ENCODE measurements at places on chromosomes 3 and 15.
A peak's percentile ranks its signal among the peaks of the same experiment; 100 is the strongest.

- no peak for DNase-seq
These were observed 8.6 kb downstream of the CEP63 start for GRCh38 chr3:134494495-134494894.

DNA sequence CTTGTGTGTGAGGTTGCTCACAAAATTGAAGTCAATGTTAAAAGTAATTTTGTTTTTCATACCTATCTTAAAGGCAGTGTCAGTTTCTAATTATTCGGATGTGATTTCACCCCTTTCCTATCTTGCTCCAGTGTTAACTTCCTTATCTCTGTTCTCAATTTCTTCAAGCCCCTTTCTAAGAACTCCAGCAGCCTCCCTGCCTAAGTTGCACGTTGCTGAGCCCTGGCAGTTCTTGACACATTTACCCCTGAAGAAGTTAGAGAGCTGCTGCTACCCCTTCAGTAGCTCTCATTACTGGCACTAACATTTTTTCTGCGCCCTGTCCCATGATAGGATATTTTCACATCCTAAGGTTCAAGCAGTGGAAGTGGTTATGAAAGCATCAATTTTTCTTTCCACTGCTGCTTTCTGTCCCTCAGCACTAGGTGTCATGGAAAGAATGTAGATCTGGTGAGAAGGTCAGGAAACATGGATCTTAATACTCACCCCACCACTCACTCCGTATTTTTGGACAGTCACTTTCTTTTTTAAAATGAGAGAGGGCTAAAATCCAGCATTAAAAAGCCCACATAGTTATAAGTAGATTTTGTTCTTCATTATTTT is 62.9 kb downstream of the OPA1 start:
- no peak for DNase-seq

- DNase-seq = no peak
These were observed 23.2 kb downstream of the QTRT2 start for GRCh38 chr3:114079761-114080160.

GRCh38 chr15:88900309-88900981 is 5.1 kb upstream of the HAPLN3 start:
- DNase-seq = no peak

GRCh38 chr3:145628211-145628610 is 532.8 kb downstream of the PLOD2 start:
- DNase-seq = no peak

- no peak for DNase-seq
These were observed 20.3 kb downstream of the GMPS start for GRCh38 chr3:155890671-155891190.

DNA sequence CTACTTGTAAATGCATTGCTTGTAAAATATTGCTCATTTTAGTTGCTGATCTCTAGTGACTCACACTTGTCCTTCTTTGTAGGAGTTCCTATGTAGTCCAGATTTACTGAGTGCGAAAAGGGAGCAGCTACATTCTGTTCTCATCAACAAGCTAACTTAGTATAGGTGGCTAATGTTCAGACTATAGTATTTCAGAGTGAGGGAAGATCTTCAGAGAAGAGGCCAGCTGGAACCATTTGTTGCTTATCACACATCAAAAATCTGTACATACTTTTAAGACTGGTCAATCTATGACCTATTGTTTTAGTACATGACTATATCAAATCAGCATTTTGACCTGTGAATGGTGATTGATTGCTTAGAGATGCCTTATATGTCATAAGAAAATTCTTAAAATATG is 71.3 kb upstream of the THSD4 start:
- DNase-seq = no peak

- DNase-seq = no peak
These were observed 606.9 kb upstream of the KCNMB2 start for GRCh38 chr3:177929310-177929709.

- DNase-seq = no peak
These were observed 759 bp downstream of the CD96 start for GRCh38 chr3:111542611-111543300.

- no peak for DNase-seq
These were observed 4.7 kb downstream of the SLC51A start for GRCh38 chr3:196220991-196221390.

- DNase-seq = no peak
These were observed 61.7 kb upstream of the KCNMB2 start for GRCh38 chr3:178474526-178474925.

DNA sequence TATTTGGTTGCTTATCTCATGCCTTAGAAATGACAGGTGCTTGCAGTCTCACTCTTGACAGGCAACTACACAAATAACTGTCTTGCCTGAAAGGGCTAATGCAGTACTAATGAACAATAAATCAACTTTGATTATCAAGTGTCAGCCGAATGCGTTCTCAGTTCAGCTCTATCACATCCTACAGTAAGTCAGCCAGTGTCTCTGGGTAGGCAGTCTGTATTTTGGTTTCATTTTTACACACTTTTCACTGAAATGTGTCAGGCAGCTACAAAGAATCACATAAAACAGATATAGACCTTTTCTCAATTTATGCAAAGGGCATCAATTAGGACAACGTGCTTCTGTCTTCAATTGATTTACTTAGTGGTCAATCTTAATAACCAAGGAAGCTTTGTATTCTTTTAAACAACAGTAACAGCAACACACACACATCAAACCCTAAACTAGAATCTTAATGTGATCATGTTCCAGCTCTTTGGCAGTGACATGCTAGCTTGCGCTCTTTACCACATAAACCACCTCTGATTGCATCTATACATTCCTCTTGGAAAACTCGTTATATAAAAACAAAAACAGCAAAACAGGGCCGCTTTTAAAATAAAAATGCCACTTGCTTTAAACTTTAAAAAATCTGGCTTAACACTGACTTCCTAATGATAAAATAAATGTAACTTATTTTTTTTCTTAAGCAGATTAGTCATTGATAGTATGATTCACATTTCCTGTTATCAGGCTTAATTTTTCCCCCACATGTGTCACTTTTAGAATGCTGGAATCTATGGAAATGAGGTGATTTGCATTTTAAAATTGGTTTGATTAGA is 520.4 kb downstream of the FOXP1 start:
- peak; percentile 36 for DNase-seq

DNA sequence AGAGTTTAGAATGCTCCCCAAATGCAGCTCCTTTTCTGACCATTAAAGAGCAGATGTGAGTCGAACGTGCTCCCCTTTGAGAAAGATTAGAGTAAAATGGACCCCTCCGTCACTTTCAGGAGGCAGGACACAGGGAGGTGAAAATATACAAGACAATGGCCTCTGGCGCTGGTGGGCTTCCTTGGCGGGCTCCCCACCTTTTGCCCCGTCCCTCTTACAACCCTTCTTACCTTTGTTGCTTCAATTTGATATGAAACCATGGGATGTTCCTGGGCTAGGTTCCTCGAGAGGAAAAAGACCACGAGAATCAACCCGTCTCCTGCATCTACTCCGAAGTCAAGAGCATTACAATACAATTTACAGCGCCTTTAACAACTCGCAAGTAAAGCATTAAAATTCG is 214.2 kb downstream of the MEIS2 start:
- DNase-seq = no peak

DNA sequence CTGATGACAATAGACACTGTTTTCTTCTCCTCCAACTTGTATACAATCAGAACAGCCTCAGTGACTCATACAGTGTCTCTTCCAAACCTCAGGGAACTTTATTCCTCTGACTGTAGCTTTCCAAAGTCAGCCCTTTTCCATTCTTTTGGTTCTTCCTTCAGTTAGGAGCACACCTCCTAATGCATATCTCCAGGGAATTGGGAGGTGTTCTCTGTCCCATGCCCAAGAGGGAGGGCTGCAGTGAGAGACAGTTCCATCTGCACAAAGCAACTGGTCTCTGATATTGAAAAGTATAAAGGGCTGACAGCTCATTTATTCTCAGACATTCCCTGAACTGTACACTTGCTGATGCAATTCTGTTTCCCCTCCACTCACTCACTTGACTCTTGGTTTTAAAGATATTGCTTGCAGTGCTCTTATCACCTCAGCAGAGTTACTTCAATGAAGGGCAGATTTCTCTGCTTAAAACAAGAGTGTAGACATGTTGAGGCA is 337.8 kb upstream of the TBC1D5 start:
- DNase-seq = no peak

DNA sequence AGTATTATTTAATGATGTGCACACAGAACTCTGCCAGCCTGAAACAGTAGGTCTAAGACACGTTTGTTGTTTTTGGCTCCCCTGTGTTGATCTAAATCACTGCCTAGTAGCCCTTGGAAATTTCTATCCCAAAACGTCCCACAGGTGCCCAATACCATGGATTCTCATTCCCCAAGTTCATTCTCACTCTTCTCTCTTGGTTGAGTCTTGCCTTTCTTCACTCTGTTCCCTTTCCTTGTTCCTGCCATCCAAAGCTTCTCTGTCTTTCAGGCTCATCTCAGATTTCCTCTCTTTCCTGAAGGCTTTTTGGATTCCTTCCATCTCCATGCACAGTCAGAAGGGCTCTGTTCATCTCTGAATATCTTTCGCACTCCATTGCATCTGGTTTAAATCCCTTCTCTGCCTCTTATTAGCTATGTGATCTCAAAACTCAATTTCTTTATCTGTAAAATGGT is 54.2 kb downstream of the PPARG start:
- no peak for DNase-seq

DNA sequence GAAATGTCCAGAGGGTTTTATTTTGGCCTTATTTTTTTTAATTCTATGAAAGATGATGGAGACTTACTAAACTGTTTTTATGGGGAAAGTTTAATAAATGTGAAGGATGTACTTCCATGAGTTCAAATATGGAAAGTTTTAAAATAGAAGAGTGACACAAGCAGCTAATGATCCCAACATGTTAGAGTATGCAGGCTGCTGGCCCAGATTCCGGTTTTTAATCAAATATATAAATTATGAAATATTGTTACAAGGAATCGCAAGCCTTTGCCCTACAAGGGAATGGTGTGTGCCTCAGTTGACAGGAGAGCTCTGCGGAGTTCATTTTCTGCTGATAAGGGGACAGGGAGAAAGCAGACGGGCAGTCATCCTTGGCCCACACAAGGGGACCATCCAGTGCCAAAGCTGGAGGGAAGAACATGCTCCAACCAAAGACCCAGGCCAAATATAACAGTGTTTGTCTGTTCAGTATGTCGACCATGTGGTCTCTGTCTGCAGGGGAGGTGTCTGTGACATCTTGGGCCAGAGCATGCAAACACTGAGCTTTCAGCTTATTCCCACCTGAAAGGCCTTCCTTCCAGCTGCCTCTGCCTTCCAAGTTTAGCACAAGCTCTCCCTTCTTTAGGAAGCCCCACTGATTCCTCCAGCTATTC is 69.8 kb downstream of the SSUH2 start:
- no peak for DNase-seq

- DNase-seq = no peak
These were observed 31.1 kb upstream of the FGD5 start for GRCh38 chr3:14787630-14788029.

- DNase-seq = peak; percentile 31
These were observed at the start of gene DRD3 for GRCh38 chr3:114178770-114179368. Gene DRD3, minus strand, starts transcription at chr3:114179052. Its CDS starts 7,060 bp downstream, at chr3:114171992.

- DNase-seq = no peak
These were observed 9.5 kb downstream of the TADA3 start for GRCh38 chr3:9782770-9783169.

DNA sequence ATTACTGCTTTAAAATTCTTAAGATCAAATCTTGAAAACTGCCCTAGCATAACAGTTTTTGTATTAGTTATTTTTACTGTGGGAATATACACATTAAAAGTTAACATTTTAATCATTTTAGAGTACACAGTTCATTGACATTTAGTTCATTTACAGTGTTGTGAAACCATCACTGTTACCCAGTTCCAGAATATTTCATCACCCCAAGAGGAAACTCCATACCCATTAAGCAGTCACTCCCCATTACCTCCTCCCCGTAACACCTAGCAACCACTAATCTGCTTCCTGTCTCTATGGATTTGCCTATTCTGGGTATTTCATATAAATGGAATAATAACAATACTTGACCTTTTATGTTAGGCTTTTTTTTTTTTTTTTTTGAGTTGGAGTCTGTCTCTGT is 164.1 kb upstream of the LRRFIP2 start:
- no peak for DNase-seq

DNA sequence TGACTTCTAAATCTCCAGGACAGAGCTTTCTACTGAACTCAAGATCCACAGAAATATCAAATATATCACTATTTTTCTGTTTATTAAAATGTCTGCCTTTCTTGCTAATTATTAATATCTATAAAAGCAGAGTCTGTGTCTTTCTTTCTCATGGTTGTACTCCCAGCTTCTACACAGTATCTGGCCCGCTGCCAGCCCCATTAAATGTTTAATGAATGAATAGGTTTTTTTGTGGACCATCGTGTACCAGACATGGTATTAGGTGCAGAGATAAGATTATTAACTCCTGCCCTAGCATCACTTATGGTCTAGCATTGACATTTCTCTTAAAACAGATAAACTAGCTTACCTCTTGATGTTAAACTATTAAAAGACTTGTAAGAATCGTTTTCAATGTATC is 111.4 kb upstream of the RBMS3 start:
- DNase-seq = no peak

DNA sequence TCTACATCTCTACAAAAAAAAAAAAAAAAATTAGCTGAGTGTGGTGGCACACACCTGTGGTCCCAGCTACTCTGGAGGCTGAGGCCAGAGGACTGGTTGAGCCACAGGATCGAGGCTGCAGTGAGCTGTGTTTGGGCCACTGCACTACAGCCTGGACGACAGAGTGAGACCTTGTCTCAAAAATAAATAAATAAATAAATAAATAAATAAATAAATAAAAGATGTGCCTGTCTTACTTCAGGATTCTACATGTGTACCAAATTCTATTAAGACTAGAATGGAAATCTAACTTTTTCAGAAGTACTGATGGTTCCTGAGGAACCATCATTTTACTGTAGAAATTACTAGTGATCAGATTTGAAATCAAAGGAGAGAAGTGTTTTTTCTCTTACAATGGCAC is 51.9 kb downstream of the TTBK2 start:
- no peak for DNase-seq

- DNase-seq = no peak
These were observed 10.0 kb downstream of the UBR1 start for GRCh38 chr15:43095708-43096347.

GRCh38 chr3:135238871-135239614 is 444.0 kb downstream of the EPHB1 start:
- no peak for DNase-seq

DNA sequence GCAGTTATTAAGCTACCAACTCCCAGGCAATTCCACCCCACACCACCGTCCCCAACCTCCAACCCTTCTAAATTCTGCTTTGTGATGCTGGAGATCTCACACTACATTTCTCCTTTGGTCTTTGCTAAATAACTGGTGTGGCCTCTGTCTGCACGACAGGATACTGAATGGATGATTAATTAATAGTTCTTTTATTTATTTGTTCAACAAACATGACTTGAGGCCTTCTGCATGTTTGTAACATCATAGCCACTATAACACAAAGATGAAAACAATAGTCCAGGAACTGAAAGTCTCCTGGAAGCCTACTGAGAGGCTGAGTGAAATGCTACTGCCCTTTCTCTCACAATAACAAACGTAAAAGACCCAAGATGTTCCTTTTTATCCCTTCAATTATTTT is 609.5 kb upstream of the UBE2E2 start:
- DNase-seq = no peak

All from activated CD4-positive, alpha-beta memory T cell treated with anti-CD3 and anti-CD28 coated beads for 36 hours (primary cell).